ENCODE measurements at places on chromosomes 5 and 9.

GRCh38 chr5:149540089-149540488 is 11.2 kb downstream of the CSNK1A1 start:
- DNase-seq: no peak

- DNase-seq: no peak
Observed at GRCh38 chr5:14440582-14441431, 140.8 kb upstream of the OTULINL start.

GRCh38 chr9:134323741-134324358 is 2.4 kb upstream of the RXRA start:
- DNase-seq: no peak

GRCh38 chr9:110997847-110998246 is 40.4 kb downstream of the LPAR1 start:
- no peak for DNase-seq

GRCh38 chr5:61082516-61083280 is 79.6 kb downstream of the SMIM15 start:
- DNase-seq: no peak

DNA sequence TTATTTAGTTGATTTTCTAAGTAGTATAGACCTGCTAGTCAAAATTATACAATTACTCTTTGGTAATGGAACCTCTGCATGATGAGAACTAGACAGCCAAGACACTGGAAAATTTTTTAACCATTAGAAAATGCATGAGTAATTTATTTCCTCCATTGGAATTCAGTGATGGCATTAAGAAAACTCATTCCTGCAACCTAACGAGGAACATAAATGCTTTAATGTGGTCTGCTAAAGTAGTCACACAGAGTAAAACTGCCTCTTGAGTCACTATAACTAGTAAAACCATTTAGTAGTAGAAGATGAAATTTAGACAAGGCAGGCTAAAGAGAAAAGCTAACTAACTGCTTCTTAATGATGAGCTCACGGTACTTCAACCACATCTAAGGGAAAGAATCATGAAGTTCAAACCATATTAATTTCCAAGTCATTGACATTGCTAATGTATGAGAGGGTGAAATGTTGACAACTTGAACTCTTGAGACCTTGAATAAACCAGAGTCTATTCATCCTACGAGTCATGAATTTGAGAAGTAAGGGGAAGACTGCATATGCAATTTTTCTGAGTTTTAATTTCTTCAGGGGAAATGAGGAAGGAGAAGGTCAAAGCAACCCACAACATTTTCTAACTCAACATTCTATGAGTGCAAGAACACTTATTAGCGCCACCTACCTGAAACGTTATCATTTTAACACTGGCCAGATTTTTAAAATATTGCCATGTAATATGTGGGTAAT is 74.4 kb downstream of the GLIS3 start:
- no peak for DNase-seq

DNA sequence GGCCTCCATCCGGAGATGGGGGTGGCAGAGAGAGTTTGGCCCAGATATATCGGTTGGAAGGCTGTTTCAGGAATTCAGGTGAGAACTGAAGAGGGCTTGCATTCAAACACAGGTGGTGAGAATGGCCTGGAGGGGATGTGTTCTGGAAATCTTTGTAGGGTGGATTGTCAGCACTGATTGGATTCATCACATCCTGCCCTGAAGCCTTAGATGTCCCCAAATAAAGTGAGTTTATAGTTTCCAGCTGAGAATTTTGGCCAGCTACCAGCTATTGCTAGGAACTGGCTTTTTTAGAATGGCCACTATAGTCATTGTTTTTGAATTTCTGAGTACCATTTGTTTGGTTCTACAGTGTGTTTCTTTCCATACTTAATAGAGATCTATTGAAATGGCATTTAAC is 46.1 kb upstream of the ANKH start:
- DNase-seq: no peak

DNA sequence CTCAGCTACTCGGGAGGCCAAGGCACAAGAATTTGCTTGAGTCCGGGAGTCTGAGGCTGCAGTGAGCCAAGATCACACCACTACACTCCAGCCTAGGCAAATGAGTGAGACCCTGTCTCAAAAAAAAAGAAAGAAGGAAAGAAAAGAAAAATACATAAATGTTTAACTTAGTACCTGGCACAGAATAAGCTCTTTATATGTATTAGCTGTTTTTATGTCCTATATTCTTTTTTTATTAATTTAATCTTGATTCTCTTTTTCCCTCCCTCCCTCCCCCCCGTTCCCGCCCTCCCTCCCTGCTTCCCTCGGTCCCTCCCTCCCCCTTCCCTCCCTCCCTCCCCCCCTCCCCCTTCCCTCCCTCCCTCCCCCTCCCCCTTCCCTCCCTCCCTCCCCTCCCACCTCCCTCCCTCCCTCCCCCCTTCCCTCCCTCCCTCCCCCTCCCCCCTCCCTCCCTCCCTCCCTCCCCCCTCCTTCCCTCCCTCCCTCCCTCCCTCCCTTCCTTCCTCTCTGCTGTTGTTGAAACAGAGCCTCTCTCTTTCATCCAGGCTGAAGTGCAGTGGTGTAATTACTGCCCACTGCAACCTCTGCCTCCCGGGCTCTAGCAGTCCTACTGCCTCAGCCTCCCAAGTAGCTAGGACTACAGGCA is 135.8 kb upstream of the GRHPR start:
- DNase-seq: no peak

All from GOT3 (cell line).